ENCODE measurements at places on chromosomes 16 and 17.

- peak; percentile 53 for DNase-seq
These were observed 404.1 kb downstream of the WWOX start for GRCh38 chr16:78503602-78504001.

DNA sequence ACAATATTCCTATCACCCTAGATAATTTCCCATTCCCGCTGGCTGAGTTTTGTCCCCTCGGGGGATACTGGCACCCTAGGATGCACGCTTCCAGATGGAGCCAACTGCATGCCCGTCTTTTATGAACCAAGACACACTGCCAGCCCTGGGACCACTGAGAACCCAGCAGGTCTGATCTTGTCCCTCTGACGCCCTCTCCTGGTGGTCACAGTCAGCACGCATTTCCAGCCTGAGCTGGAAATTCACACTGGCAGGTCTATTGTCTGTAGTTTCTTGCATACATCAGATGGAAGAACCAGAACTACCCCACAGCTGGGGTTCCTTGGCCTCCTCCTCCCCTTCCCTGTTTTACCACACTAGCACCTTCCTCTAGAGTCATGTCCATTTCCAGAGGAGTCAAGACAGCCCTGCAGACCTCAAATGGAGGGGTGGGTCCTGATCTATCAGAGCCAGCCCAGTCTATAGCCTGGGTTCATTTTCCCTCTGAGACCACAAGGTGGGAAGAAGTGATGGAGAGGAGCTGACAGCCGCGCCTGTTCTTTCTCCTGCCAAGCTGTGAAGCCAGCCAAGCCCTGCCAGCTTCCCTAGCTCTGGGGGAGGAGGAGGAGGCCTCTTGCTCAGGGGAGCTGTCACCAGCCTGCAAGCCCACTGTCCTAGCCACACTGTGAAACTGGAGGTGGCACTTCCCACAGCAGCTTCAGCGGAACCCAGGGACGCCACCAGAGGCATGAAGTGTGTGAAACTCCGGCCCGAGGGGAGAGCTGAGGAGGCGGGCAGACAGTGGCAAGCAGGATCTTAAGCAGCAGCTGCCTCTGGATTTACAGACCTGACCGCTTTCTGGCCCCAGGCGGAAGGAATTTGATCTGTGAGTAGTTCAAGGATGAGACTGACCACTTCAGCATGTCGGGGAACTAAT, 29.3 kb downstream of the MXRA7 start:
- peak; percentile 84 for DNase-seq

DNA sequence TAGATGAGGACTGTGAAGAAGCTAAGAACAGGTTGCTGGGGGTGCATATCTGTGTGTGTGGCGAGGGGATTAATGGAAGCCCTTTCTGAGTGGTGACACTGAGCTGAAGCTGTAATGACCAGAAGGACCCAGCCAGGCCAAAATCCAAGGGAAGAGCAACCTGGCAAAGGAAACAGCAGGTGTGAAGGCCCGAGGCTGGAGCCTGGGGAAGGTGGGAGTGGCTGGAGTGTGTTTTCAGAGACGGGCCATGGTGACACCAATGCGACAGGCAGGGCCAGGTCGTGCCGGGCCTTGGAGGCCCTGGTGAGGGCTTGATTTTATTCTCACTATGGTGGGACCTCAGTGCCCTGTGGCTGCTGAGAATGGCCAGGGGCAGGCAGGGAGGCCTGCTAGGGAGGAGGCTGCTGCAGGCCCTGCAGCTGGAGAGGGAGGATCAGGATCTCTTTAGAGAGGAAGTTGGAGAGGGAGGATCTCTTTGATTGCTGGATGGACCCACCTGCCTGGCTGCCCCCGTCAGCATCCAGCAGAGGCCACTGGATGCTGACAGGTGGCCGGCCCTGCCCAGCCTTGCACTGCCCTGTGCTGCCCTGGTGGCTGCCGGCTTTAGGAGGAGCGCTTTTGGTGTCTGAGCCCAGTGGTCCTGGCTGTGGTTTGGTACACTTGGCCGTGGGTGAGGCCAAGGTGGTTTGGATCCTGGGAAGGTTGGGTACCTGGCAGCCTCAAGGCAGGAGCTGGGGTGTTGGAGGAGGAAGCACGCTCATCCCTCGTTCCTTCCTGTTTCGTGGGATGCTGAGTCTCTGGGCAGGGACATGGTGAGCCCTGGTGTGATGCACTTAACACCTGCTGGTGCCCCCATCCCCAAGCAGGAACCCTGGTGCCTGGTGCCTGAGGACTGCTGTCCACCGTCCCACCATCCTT, 188.3 kb downstream of the SEC14L1 start:
- no peak for DNase-seq

- no peak for DNase-seq
These were observed 26.7 kb downstream of the MAF start for GRCh38 chr16:79573884-79574283.

GRCh38 chr17:78716292-78716691, 65.8 kb downstream of the CYTH1 start:
- DNase-seq, result no peak

- peak; percentile 27 for DNase-seq
These were observed 3.6 kb upstream of the UBE2I start for GRCh38 chr16:1305823-1306222.

- no peak for DNase-seq
These were observed 756 bp downstream of the KLHL11 start for GRCh38 chr17:41864498-41864835.

DNA sequence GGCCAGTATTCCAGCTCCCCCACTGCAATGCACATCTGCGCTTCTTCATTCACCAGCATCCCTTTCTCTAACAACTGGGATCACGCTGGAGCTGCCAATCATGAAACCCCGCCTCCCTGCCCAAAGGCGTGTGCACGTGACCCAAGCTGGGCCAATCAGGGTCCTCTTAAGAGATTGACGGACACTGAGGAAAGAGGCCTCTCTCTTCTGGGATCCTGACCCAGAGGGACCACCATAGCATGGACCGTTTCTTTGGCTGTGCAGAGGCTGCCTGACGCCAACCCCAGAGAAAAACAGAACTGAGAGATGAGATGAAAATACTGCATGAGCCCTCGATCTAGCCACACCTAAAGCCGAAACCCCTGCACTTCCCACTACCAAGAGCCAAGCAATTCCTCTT, 32.0 kb downstream of the COTL1 start:
- DNase-seq, result no peak

- no peak for DNase-seq
These were observed 30.1 kb downstream of the DNAH9 start for GRCh38 chr17:11628374-11628773.

DNA sequence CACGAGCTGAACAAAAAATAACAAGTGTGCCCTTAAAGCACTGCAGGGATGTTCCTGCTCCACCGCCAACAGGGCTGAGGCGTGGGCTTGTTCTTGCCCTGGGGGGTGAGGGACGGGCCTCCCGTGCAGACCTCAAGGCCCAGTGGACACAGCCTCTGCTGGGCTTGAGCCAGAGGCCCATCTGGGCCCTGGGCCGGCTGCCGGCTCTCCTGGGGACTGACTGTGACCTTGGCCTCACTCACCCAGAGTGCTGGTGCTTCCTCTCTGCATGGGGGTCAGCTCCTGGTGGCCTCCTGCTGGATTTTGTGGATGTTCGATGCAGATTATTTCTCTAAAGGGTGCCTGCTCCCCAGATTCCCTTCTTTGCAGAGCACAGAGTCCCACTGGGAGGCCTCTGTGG, 54.2 kb upstream of the CDR2 start:
- DNase-seq, result no peak

- DNase-seq, result no peak
These were observed 515.3 kb upstream of the CA10 start for GRCh38 chr17:52673791-52674190.

DNA sequence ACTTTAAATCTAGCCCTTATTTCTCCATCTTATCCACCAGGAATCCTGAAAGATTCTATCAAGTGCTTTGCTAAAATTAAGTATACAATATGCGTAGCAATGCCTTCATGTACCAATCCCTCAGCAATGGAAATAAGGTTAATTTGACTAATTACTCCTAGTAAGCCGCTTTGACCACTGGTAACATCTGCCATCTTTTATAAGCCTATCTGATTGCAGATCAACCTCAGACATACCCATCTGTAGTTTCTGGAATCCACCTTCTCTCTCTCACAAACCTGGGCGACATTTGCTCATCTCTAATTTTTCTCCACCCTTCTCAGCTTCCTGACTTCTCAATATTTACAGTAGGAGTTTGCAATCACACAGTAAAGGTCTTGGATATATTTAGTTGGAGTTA, 138.8 kb upstream of the CRHR1 start:
- no peak for DNase-seq

GRCh38 chr16:9264067-9264466, 172.6 kb downstream of the HAPSTR1 start:
- no peak for DNase-seq

DNA sequence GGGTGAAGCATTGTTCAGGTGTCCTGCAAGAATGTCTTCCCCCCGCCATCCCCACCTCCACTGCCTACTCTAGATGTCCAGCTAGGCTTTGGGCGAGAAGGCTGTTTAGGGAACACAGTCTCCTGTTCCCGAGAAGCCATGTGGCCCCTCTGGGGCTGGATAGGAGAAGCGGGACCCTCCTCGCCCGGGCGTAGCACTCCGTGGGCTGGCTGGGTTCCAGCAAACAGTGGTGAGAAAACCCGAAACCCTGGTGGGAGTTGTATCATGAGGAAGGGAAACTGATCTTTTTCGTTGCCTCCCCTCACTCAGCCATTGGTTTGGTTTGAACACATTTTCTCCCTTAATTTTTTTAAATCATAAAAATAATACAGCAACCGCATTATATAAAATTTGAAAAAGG, 56.6 kb downstream of the IRF8 start:
- DNase-seq, result no peak

DNA sequence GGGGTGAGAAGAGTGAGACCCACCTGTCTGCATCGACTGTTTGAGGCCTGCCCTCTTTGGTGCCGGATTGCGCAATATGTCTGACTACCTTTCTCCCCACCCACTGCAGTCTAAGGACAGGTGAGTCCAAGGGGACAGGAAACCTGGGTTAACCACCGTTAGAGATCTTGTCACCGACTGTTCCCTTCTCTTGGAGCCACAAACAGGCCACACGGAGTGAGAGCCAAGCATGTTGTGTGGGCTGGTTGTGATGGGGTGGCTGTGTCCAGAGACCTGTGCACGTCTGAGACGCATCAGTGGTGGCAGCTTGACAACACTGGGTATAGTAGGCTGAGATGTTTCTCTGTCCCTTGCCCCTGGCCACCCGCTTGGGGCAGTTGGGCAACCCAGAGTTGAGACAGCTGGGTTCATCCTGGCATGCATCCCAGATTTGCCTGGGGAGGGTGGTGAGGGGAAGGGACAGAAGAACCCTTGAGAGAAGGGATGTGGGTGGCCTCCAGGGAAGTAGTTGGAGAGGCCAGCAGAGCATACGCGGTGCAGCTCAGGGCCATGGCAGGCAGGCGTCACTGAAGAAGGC, 21.4 kb downstream of the MPRIP start:
- DNase-seq, result no peak

GRCh38 chr16:24598777-24599437, 59.5 kb downstream of the RBBP6 start:
- no peak for DNase-seq

- DNase-seq, result no peak
These were observed 4.1 kb downstream of the SP6 start for GRCh38 chr17:47846716-47847340.

GRCh38 chr17:35087731-35088355, 24.3 kb upstream of the RFFL start:
- DNase-seq, result no peak

DNA sequence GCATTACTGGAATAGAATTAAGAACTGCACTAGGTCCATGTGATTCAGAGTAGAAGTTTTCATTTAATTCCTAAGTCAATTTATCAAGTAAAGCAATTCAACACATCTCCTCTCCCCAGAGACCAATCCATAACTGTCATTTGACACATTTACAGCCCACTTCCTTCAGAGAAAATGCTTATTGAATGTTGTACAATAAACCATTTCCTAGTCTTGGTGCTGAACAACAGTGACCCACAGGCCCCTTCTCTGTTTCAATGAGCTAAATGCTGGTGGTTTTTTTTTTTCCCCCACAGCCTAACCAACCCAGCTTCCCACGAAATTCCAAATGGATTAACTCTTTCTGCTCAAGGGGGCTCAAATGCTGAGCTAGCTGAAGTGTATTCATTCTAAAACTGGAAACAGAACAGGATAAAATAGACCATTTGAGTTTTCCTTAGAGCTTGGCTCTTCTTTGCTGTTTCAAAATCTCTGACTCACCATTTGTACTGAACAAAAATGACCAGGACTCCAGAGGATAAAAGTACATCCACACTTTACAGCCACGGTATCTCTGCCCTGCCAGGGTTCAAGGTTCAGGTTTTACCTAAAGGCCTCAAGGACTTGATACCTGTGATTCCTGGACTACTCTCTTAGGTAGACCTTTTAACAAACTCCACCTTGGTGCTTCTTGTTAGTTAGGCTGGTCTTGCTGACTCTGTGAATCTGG, 62.3 kb downstream of the TMEM100 start:
- no peak for DNase-seq

GRCh38 chr17:81483085-81483861, 29.3 kb downstream of the ACTG1 start:
- peak; percentile 75 for DNase-seq

GRCh38 chr16:1450218-1450617, 5.9 kb upstream of the CCDC154 start:
- no peak for DNase-seq

DNA sequence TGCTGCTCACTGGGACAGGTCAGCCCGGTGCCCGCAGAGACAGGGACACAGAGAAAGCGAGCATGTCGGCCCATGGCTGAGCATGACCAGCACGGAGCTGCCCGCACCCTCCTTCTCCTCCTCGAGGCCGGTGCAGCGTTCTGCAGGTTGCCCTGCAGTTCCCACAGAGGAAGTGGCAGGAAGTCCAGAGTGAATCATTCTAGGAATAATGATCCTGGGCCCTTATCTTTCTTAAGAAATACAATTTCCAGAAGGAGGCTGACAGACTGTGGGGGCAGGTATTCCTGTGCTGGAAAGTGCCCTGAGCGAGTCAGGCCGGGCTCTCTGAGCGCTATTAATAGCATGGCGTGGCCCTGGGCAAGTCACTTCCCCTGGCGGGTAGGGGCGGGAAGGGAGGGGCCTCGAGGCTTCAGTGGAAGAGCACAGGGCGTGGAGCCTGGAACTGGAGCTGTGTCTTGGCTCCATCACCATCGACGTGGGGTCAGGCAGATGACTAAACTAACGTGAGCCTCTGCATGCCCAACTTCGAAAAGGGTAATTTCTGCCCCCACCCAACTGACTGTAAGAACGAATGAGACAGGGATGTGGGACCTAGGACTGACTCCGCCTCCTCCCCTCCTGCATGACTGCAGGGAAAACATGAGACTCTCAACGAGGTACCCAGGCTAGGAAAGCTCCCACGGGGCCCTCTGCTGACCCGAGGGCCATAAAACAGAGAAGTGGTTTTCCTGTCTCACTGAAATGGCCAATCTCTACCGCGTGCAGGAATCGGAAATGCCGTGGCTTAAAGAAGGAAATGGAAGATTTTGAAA, 9.8 kb downstream of the TMEM204 start:
- no peak for DNase-seq

DNA sequence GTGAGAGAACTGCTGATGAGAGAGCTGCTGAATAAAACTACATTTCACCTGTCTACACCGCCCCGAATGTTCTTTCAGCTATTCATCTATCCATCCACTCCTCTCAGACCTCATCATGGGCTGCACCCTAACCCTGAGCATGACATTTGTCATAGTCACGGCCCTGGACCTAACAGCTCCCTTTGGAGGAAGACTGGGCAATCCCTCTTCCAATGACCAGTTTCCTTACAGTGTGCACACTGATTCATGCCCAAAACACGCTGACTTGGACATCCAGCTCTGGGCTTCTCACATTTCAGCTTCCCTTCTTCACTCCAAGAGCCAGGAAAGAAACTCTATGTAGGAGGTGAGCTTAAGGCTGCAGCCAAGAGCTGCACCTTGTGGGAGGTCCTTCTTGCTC, 41.8 kb upstream of the ARL4D start:
- no peak for DNase-seq

GRCh38 chr16:68089067-68089466, 3.9 kb downstream of the NFATC3 start:
- no peak for DNase-seq

Data from DND-41 (cell line).